ENCODE measurements at places on chromosomes 4 and X.

DNA sequence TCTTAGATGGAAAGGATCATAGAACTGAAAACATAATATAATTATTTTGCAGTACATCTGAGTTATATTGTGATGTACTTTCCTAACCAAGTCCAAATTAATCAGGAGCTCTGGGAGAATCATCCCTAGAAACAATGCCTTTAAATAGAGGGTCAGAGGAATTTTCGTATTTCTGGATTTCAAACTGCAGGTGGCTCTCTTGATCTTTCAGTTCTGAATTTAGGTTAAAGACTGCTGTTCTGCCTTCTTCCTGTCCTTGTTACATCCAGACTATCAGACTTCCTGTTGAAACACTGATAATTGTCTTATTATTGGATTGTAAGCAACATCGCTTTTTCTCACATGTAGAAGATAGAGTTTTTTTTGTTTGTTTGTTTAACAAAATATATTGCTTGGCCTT lies 142.7 kb downstream of the RPA4 start:
- no peak for DNase-seq

DNA sequence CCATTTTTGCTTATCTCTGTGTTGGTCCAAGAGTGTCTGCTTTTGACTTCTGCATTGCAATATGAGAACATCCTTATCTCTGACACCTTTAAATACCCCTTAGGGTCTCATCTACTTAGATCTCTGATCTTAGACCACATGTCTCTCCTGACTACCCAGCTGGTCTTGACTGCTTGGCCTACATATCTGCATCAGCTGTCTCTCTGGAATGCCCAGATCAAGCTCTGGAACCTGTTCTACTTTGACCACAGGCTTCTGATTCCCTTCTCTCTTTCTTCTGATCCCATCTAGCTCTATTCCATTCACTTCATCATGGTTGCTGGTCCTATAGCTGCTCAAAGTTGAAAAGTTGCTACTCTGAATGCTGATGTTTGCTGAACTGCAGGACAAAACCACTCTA lies 301.2 kb downstream of the MAPK10 start:
- DNase-seq = no peak

- no peak for DNase-seq
These were observed 940.3 kb upstream of the LCORL start for GRCh38 chr4:18961879-18962278.

DNA sequence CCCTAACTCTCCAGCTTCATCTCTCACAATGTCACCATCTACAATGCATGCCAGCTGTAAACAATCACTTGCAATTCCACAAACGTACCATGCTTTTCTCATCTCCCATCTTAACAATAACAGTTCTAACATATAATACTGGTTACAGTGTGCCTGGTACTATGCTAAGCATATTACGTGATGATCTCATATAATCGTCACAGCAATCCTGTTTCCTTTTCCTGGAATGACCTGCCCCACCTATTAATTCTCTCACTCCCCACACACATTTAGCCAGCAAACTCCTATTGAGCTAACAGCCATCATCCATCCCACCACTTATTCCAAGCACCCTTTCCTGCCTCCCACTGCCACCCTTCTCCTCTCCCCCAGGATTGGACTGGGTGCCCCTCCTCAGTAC lies 7.9 kb downstream of the JCHAIN start:
- no peak for DNase-seq

- DNase-seq = no peak
These were observed 32.3 kb downstream of the HERC5 start for GRCh38 chr4:88489100-88489761.

DNA sequence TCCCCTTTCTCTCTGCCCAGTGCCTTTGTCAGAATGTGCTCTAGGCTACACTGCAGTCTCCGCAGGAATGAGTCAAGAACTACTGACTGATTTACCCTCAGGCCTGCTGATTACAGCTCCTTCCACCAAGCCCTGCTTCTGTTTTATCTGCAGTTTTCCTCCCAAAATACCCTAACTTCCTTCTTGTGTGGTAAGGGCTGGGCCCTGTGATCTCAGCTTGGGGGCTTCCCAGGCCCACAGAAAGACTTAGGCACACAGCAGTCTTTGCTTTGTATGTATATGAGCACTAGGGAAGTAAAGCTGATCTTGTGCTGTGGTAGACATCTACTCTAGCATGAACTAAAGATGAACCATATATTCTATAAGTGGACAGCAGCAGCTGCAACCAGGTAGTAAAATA lies 18.8 kb downstream of the PAK3 start:
- DNase-seq = no peak

DNA sequence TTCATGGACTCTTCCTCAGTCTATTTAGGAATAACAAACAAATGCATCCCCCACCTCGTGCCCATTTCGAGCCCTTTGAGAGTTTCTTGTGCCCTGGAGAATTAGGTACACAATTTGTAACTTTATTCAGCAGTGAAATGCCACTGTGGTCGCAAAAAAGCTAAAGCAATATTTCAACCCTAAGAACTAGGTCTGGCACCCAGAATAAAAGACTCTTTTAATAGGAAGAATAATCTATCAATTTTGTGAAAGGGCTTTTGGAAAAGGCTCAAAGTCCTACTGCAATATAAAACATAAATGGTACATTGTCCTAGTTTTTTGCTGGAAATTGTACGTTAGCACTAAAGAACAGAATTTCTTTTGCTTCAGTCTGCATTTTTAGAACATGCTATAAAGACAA lies 304.6 kb upstream of the TENM3 start:
- DNase-seq = no peak

- DNase-seq = no peak
These were observed 89.5 kb downstream of the LCORL start for GRCh38 chr4:17932041-17932440.

DNA sequence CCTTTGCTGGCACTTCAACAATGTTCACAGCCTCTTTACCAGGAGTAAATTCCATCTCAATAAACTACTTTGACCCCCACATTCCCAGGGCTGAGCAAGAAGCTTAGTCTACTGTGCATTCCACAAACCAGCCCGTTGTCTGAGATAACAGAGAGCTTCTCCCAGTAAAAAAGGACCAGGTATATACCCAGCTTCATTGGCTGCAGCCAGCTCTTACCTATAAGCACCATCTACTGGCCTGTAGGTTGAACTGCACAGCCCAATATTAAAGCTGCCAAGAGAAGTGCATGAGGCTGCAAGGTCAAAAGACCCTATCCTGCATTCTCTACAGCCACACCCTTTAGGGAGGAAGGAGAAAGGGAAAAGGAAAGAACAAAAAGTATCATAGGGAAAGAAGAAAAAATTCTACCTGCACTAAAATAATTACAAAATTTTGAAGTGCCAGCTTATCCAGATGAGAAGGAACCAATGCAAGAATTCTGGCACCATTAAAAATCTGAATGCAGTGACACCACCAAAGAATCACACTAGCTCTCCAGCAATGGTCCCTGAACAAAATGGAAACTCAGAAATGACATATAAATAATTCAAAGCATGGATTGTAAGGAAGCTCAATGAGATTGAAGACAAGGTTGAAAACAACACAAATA lies 45.7 kb upstream of the INTU start:
- no peak for DNase-seq

GRCh38 chr4:152206185-152206584 lies 329.7 kb downstream of the FBXW7 start:
- no peak for DNase-seq

DNA sequence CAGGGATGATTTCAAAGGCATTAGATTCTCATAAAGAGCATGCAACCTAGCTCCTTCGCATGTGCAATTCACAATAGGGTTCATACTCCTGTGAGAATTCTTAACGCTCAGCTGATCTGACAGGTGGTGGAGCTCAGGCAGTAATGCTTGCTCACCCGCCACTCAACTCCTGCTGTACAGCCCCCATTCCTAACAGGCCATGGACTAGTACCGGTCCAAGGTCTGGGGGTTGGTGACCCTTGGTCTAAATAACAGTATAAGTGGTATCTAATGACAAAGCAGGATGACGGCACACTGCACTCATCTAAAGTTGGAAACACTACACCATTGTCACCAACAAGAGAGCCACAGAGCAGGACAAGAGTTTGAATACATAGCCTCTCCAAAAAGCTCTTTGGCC lies 28.5 kb downstream of the ADGRA3 start:
- no peak for DNase-seq

DNA sequence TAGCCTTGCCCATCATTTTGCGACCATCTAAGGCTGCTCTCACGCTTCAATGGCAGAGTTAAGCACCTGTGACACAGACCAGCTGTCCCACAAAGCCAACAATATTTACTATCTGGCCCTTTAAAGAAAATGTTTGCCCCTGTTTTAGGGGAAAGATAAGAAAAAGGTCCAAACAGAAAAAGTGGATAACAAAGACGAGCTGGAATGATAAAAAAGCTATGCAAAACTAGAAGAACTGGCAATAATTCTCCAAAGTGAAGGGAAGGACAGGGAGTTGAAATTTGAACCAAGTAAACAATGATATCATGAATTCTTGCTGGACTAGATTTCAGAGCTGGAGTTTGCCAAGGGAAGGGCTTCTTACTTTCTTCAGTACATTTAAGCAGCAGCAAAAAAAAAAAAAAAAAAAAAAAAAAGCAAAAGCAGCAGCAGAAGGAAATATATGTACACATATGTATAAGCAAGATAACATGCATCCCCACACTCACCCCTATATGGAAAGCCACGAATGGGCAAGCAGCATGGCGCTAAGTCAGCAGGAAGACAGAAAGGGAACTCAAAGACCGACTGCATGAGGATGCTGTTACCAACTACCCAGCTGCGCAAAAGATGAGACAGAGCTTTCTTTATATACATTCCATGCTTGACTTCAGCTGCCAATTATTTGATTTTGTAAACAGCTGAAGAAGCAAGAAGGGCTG lies 12.5 kb downstream of the TRAPPC2 start:
- no peak for DNase-seq

GRCh38 chr4:8820178-8821102 lies 51.2 kb downstream of the HMX1 start:
- DNase-seq = no peak

DNA sequence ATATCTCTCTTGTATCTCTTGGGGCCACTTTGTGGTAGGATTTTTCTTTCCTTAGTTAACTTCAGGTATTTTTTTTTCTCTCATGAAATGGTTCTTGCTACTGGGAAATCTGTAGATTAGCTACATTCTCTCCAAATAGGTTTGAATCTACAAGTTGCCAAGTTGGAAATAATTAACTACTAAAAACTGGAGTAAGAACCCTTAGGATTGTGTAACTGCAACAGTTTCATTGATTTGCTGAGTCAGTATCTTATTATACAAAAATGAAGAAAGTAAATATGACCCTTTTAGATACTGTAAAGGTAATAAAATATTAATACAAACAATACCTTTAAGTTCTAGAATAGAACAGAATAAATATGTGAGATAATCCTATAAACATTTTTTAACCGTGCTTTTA lies 327.9 kb downstream of the CXXC4 start:
- DNase-seq = no peak

GRCh38 chrX:139877710-139878414 lies 55.0 kb downstream of the ATP11C start:
- no peak for DNase-seq

DNA sequence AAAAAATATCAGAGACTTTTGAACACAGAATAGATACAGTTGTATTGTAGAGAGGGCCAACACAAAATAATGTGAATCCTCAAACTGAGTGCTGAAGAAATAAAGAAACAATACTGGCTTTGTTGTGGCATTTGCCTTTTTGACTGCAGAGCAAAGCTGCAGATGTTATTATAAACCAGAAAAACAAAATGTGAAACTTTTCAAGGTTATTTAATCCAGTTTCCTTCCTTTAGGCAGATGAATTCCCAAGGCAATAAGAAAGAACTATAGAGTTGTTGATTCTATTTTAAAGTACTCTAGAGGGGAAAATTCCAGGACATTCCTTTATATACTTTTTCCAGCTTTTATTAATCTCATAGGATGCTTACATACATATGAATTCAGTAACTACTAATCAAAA lies 186.8 kb downstream of the NDST4 start:
- no peak for DNase-seq
